ENCODE measurements at places on chromosomes 2 and 18.
A peak's percentile ranks its signal among the peaks of the same experiment; 100 is the strongest.

DNA sequence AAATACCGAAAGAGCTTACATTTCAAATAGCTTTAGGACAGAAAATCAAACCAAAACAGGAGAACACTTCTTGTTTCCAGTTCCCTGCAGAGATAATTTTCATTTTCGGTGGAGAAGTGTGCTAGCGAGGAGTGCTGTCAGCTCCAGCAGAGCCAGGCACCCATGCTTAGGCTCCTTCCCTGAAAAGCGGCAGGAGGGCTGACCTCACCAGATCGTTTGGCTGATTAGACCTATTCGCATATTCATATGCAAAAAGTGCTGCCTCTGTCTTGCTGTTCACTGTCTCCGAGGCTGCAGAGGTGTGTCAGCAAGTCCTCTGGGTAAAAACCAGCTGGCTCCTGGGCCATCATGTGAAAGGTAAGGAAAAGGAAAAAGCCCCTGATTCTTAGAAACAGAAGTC, 225.8 kb upstream of the COPS8 start:
- DNase-seq = no peak

GRCh38 chr2:227890495-227891079, 19.2 kb downstream of the DAW1 start:
- peak; percentile 56 for DNase-seq

DNA sequence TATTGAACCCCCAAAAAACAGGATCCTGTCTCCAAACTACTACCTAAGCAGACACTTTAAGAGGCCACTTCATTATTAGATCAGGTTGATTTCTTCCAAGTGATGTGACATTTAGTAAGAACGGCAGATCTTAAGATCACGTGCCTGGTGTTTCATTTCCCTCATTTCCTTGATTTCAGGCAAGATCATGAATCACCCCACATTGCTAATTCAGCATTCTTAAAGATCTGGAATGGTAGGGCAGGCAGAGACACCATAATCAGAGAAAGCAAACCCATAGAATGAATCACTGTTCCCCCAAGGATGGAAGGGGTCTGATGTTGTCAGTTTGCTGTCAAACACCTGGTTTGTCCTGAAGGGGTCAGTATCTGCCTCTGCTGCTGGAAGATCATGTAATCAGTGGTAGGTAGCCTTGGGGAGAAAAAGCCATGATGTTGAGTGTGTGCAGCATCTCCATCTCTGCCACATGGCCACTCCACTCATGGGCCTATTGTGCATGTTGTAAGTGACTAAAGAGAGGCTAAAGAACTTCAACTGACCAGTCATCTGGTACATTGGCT, 133.9 kb downstream of the ARHGAP15 start:
- no peak for DNase-seq

- DNase-seq = peak; percentile 98
Observed at GRCh38 chr2:220504938-220505503, 877.6 kb downstream of the SLC4A3 start.

DNA sequence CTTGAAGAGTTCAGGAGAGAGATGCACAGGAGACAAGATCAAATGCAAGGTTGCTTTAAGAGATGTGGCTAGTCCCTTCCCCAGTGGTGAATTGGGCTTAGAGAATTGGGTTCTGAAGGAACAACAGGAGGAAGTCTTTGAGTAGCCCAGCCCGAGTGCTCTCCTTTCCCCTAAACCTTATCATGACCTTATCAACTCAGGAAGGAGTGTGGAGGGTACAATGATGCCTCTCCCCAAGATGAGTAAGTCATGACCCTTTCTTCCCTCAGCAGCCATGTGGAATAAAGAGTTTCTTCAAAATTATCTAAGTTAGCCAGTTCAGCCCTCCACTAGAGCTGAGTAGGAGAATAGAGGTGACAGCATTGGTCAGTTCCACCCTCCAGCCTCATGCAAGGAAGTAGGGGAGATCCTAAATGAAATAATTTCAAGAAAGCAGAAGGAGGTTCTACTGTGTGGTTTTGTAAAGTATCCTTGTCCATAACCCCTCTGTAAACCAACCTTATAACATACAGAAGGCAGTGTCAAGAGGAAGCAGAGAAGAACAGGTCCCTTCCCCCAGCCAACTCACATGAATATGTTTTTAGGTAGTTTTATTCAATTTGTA, 88.4 kb downstream of the ARHGAP15 start:
- no peak for DNase-seq

GRCh38 chr2:46211461-46211860, 85.7 kb upstream of the EPAS1 start:
- no peak for DNase-seq

DNA sequence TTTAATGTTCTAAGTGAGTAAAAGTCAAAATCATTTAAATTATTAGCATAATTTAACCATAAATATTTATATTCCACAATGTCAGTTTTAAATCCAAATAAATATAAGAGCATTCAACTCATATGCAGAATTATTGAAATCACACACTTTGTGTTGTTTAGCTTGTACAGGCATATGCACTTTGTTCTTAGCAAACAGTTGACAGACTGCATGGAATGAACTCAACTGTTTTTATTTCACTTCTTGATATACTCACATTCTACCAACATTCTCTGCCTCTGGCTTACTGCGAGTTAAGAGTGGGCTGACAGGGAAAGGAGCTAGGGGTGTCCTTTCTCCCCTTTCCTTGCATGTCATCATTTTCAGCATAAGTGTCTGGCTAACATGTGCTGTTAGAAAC, 7.6 kb upstream of the PIEZO2 start:
- DNase-seq = no peak

DNA sequence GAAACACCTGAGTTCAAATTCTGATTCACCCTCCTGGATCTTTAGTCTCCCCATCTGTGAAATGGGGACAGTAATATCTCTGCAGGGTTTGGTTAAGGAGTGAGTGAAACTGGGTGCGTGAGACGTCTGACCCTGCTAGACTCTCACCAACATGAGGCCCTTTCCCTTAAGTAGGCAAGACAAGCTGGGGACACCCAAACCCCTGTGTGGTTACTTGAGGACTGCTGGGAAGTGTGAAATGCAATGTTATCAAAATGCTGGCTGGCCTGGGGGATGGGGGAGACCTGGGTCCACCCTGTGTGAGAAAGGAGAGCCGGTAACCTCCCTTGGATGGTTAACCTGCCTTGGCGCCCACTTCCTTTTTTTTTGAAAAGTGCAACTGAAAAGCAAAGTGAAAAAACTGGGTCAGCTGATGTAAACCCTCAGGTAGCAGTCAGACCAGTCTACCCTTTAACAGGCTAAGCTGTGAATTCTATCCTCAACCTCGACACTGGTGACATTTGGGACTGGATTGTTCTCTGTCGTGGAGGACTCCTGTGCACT, 82.3 kb downstream of the INPP5D start:
- no peak for DNase-seq

DNA sequence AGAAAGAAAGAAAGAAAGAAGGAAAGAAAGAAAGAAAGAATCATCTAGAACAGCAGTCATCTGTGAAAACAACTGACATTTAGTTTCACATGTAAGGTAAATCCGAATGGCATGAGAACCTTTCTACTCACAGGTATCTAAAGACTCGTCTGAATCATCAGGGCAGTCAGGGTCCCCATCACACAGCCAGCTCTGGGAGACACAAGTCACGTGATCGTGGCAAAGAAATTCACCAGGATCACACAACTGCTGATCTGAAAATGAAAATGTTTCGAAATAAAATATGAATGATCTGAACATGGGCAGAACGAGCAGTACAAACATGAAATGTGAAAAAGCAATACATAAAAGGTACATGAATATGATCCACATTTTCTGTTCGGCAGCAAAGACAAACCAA, 320.7 kb downstream of the LRP1B start:
- DNase-seq = no peak

DNA sequence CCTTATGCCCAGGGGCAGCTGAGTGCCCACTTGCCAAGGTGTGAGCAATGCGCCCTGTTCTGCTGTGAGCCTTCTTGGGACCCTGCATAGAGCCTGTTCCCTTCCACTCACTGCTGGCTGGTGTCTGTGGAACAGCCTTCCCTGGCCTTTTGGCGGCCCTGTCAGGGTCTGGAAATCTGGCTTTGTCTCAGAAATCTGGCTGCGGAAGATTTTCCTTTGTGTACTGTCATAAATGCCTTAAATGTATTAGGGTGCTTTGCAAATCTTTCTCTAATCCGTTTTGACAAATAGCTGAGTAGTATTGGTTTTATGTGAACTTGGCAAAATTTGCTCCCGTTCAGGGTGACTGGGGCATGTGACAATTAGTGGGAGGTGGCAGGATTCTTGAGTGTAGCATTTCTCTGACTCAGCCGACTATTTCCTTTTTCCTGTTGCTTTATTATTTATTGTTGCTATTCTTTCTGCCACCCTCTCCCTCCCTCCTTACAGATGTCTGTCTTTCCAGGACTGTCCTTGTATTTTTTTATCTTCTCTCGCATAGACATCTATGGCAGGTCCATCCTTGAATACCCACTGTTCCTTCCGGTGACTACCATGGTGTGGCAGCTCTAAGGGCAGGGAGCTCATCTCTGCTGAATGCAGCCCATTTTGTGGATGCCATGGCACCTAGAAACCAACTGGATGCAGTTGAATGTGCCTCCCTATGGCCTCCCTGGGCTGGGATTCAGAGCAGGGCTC, 41.8 kb downstream of the LDLRAD4 start:
- no peak for DNase-seq

All from DMS153 (cell line).